ENCODE measurements at places on chromosomes 11 and 22.

DNA sequence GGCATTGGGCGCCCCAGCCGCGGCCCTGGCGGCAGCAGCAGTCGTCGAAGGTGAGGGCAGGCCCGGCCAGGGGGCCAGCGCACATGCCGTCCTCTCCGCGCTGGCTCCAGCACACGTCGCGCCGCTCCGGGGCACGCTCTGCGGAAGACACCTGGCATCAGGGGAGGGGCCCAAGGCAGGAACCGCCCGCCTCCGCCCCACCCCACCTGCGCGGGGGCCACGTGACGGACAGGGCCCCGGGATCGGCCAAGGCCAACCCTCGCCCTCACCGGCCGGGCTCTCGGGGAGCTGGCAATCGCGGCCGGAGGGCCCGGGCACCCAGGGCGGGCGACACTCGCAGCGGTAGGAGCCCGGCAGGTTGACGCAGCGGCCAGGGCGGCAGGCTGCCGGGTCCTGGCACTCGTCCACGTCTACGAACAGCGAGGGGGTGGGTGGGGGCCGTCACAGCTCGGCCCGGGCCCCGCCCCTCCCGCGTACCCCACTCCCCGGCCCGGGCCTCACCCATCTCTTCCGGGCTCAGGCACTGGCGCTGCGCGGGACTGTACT lies 14.9 kb downstream of the SCYL1 start:
- DNase-seq: no peak

DNA sequence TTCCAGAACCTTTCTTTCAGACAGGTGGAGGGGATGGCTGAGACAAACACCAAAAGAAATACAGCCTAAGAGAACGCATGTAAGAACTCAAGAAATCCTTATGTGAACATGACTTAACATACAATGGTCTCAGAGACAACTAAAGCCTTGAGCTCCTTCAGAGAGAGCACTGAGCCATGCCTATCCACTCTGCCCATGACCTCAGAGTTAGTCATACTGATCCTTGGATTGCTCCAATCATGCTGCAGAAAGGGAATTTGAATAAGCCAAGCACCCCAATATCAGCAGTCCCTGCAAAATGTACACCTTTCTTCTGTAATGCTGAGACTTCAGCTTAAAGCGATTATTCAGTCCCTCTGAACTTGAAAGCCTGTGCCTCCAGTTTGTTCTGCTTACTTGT lies 43.2 kb upstream of the CHKA start:
- DNase-seq: no peak

DNA sequence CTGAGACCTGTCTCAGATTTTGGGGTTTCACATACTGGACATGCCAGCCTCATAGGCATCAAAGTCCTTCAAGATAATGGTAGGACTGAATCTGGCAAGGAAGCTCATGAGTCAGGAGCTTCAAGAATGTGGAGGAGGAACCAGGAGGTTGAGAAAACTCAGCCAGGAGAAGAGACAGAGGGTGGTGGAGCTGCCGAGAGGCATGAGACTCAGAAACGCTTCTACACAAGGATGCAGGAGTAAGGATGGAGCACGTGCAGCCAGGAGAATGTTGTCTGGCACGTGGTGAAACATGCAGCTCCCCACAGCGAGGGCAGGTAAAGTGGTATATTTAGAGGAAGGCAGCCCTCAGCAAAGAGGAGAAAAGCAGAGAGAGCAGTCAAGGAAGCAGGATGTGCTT lies 148.7 kb upstream of the ISX start:
- no peak for DNase-seq

DNA sequence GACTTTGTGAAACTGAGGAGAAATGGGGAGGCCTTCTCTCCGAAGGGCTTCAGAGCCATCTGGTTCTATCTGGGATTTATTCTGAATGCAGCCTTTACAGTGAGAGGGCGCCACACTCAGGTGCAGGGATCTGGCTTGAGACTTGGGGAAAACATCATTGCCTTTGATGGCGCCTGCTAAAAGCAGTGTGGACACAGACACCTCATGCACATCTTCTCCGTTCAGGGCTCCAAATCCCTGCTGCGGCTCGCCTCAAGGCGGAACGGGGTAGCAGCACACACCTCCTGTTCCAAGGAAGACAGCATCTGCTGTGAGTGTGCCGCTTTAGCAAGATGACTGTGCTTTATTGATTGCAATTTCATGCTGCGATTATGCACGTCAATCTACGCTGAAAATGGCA lies 37.1 kb upstream of the OLFML1 start:
- no peak for DNase-seq

Data from stimulated activated CD4-positive, alpha-beta T cell treated with anti-CD3 and anti-CD28 coated beads, TNF-alpha, amount 100 ng/mL, for 1 hour (primary cell).